ENCODE measurements at places on chromosomes 2 and 18. TPM values are rescaled to one million over a fixed set of nuclear protein-coding genes. Genes with fewer than 3 reads are reported as not detected.

GRCh38 chr2:109231996-109232705 lies 103.1 kb downstream of the SH3RF3 start:
- no peak for DNase-seq

- peak; percentile 99 for DNase-seq
Observed at GRCh38 chr2:225354281-225354774, 45.2 kb upstream of the NYAP2 start.

GRCh38 chr2:201696151-201696659 lies 2.2 kb downstream of the MPP4 start:
- DNase-seq: peak; percentile 97

The USP40 gene
- 26.0 TPM for total RNA-seq

- DNase-seq: no peak
Observed at GRCh38 chr2:192390401-192390800, 195.7 kb upstream of the TMEFF2 start.

The RAB17 gene
- 3.6 TPM for total RNA-seq

Data from RPMI7951 (cell line).